ENCODE measurements at places on chromosomes 6 and 20.
A peak's percentile ranks its signal among the peaks of the same experiment; 100 is the strongest.

DNA sequence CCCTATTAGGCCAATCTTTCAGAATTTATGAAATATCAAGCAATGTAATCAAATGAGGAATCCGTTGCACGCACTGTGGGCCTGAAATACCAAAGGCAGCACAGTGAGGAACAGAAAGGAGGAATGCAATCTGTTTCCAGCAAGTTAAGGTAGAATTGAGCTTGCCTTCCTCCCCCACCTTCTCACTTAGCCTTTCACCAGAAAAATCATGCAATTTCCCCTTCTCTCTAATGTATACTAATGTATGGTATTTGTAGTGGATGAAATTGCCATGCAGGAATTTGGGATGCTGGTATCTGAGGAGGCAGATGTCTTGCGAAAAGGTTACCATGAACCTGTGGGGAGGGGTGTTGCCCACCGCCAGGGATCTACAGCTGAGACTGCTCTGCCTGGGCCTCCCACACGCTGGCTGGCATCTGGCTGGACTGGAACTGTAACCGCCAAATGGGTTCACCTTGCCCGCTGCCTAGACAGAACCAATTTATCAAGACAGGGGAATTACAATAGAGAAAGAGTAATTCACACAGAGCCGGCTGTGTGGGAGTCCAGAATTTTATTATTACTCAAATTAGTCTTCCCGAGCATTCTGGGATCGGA, 222.4 kb upstream of the MYLIP start:
- DNase-seq, result no peak

- DNase-seq, result no peak
These were observed 295.8 kb downstream of the PREX1 start for GRCh38 chr20:48532028-48532427.

- DNase-seq, result no peak
These were observed 101.3 kb downstream of the COL21A1 start for GRCh38 chr6:56146086-56146485.

DNA sequence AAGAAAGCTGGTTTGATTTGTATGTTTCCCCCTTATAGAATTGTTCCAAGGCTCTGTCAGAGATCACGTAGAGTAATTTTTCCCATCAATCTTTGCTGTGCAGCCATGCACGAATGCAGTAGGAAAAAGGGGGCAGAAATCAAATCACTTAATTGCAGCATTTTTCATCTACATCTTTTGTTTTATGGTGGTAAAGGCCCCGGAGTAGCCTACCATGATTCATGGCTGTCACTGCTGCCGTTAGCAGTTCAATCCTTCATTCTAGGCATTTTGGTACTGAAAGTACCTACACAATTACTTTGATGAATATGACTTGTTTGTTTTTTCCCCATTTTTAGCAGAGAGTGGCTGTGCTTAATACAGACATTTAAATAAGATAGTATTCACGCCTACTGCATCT, 631.9 kb upstream of the MMS22L start:
- DNase-seq, result no peak

DNA sequence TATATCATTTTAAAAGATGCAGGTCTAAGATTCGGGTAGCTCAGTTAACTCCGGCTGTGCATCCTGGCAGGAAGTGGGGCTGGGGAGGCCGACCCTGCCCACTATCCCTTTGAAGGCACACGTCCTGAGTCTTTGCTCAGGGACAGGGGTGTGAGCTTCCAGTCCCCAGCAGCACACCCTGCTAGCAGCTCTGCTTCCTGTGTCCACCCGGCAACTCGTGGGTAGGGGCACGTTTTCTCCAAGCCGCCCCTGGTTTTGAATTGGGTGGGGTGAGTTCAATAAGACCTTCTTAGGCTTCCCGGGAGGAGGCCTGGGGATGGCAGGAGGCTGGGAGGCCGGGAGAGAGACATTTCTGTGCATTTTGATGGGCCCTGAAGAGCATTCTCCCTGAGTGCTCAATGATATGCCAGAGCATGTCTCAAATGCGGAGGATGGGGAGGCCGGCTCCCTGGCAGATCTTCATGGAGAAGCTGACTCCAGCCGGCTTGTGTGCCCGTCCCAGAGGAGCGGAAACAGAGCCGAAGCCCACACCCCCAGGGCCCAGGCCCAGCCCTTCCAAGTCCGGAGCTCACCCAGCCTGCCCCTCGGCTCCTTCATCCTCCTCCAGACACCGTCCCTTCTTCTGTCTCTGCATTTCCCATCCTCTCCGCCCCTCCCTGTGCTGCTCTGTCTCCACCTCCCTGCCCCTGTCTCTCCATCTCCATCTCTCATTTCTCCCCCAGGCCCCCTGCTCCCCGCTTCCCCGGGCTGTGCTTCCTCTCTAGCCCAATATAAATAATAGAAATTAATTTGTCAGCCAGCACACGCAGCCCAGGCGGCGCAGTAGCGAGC, 36.3 kb upstream of the ZFAND3 start:
- peak; percentile 74 for DNase-seq

DNA sequence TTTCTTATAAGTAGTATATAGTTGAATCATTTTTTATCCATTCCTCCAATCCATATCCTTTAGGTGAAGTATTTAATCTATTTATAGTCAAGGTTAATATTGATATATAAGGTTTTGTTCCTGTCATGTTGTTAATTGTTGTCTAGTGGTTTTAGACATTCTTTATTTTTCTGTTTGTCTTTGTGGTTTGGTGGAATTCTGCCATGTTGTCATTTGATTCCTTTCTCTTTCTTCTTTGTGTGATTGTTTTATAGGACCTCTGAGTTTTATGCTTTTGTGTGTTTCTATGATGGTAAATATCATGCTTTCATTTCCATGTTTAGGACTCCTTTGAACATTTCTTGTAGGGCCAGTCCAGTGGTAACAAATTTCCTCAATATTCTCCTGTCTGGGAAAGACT, 450.3 kb upstream of the BTBD3 start:
- DNase-seq, result no peak

DNA sequence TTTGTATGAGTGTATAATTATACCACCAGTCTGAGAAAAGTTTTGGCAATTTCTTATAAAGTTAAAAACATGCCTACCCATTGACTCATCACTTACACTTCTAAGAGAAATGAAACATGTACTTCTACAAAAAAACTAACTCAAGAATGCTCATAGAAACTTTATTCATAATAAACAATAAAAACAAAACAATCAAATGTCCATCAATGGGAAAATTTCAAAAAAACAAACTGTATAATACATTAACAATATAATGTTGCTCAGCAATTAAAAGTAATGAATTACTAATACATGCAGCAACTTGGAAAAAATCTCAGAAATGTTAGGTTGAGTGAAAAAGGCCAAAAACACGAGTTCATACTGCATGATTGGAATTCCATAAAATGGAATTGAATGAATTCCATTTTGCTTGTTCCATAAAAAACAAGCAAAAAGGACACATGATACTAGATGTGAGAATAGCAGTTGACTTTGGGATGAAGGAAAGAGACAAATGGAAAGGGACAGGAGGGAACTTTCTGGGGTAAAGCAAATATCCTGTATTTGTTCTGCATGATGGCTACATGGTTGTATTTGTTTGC, 726.6 kb downstream of the RFPL4B start:
- DNase-seq, result no peak

GRCh38 chr6:46039646-46040045, 24.0 kb upstream of the CLIC5 start:
- DNase-seq, result no peak

DNA sequence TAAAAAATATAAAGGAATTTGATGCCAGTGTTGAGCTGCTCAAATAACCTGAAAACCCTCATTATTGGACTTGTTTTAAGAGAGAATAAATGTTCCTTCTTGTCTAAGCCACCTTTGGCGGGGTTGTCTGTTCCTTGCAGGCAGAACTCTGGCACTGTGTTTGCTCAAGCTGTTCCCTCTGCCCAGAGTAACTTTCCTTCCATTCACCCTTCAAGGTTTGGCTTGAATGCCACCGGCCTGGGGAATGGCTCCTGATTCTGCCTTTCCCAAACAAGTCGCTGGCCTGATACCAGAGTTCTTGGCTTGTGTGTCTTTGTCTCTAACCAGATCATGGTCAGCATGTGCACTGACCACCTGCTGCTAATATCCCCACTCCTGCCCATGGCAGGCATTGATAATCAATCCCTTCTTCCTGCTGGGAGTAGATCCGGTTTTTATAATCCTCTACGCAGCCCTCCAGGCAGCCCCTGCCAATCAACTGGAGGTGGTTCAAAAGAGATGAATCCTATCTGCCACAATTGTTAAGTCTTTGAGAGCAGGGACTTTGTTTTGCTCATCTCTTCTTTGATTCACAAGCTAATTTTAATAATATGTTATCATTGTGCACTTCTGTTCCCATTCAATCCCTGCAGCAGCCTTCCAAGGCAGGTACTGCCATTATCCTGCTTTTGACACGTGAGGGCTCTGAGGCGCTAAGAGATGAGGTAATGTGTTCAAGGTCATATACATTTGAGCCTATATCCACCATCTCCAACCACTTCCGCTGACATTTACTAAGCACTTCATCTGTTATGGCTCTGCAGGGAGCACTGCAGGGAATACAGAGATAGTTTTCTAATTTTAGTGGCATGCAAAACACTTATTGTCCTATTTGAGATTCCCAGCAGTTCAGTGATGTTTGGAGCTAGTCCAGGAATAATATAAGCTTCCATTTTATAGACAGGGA, 3.1 kb upstream of the CCM2L start:
- DNase-seq, result no peak

DNA sequence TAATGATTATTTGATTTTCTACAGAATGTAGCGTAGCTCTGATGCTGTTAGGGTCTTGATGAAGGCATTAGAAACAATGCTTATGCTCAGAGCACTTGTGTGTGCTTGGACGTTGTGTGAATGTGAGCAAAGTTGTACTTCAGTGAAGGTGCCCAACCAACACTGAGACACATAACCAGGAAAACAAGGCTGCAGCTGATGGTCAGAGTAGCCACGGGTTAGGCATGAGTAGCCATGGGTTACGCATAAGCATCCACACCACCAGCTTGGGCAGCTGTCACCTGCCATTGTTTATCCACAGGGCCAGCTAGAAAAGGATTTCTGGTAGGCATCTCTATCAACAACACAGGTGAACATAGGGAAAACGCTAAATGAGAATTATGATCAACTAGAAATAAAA, 326.6 kb downstream of the NRN1 start:
- no peak for DNase-seq

- DNase-seq, result no peak
These were observed 173.3 kb upstream of the RSPO3 start for GRCh38 chr6:126945150-126945685.

DNA sequence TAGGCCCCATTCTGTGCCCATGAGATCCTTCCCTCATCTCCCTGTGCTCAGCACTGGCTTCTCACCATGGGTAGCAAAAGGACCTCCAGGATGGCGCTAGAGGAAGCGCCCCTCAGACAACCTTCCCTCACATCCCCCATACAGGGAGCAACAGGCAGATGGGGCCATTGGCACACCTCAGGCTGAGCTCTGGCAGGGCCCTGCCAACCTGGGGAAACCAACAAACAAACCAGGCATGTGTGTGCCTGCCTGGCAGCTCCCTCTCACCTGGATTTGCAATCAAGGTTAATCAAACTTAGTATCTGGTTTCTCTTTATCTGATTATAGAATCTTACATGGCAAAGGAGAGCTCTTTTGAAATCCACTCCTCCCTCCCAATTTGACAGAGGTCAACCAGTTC, 134.9 kb downstream of the SLC23A2 start:
- no peak for DNase-seq

- no peak for DNase-seq
These were observed 32.0 kb upstream of the POPDC3 start for GRCh38 chr6:105211831-105212230.

DNA sequence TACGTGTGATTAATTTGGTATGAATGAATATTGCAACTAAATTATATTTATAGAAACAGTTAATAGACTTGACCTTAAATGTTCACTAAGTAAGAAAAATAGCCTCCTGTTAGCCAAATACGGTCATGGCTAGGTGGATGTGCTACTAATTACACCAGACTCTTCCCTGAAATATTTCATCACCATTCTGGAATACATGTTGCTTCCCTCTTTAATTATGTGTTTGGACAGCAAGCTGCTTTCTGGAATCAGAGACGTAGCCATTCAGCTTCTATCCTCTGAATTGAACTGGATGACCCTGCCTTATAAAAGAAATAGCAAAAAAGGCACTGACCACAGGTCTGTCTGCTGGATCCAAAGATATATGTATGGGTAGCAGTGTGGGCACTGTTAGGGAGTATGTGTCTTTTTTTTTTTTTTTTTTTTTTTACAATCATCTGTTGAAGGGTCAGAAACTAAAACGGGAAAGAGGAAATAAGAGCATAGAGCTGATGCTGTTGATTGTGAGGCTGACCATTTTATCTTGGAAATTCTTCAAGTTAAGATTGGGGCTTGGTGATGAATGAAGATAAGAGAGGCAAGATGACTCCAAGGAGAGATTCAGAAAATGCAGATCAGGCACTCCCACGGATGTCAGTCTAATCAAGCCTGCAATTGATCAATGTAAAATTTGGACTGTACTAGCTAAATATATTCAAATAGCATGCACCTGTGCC, 283.2 kb upstream of the HSF2 start:
- DNase-seq, result no peak

GRCh38 chr6:37104824-37105147, 65.2 kb upstream of the PIM1 start:
- DNase-seq, result no peak

DNA sequence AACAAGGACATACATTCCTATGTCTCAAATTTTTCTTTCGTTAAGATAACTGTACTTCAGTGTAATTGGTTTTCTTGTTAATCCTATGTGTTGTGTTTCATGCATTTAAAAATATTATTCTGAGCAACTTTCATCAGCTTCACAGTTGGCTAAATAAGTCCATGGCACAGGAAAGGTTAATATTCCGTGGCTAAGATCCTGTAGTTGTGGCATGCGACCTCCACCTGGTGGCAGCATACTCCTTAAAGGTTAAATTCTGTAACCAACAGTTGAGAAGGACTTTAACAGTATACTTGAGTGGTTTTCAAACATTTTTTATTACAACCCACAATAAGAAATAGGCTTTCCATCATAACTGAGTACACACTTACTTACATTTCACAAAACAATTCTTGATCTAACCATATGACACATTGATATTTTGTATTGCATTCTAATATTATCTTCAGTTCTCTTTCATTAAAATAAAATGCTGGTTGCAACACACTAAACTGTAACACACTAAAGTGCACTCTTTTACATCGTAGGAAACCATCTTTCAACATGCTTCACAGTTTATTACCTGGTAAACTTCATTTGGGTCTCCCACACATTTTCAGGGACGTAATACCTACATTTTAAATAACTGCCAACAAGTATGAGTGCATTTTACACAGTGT, 118.3 kb downstream of the SLX4IP start:
- DNase-seq, result no peak

GRCh38 chr20:50144362-50144761, 9.2 kb downstream of the PEDS1 start:
- DNase-seq, result no peak

DNA sequence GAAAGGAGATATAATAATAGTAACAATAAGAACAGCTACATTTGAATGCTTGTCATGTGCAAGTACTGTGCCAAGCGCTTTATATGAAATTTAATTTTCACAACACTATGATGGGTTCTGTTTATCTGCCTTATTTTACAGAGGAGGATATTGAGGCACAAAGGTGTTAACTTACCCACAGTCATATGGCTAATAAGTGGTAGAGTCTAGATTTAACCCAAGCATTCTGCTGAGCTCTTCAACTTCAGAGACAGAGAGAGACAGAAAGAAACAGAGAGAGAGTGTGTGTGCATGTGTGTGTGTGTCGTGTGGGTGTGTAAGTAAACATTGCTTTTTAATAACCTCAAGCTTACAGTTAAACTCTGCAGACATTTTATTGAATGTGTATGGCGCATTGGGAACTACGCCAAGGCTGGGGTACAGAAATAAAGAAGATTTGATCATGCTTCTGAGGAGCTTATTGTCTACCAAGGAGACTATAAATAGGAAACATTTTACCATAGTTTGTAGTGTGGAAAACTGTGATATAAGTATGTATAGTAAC, 12.9 kb downstream of the TBPL1 start:
- DNase-seq, result no peak

GRCh38 chr6:7262746-7263518, 50.1 kb downstream of the SSR1 start:
- no peak for DNase-seq
